Fibroblast of skin of right biceps (primary cell): ENCODE measurements at places on chromosomes 1 and 21.

GRCh38 chr1:67372136-67372535 is 58.1 kb downstream of the SERBP1 start:
- no peak for DNase-seq

GRCh38 chr1:1092149-1092855 is 18.2 kb upstream of the RNF223 start:
- DNase-seq = no peak

DNA sequence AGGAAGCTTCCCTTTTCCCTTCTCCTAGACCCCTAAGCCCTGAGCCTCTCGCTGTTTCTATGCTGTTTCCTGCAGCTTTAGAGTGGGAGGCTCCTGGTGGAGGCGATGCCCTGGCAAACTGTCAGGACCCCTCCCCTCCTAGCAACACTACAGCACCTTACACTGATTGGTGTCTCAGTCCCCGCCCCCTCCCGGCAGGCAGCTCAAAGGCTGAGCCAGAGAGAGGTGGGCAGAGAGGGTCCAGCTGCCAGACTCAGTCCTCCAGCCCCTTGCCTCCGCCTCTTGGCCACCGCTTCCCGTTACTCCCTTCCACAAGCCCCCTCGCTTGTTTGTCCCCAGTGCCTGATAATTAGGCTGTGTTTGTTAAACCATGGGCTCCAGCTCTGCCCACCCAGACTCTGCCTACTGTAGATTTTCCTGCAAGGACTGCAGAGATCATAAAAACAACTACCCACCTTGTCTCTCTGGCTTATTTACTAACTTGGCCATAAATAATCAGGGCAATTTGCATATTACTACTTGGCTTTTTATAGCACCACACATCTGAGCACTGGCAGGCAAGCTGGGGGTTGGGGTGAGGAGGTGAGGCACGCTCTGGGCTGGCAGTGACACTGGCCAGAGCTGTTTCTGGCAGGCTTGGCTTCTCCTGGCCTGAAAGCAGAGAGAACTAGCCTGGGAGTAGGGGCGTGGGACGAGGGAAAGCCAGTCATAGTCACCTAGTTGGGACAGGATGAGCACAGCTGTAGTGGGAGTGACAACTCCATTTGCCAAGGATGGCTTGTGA is 107.5 kb downstream of the CSMD2 start:
- DNase-seq = no peak

DNA sequence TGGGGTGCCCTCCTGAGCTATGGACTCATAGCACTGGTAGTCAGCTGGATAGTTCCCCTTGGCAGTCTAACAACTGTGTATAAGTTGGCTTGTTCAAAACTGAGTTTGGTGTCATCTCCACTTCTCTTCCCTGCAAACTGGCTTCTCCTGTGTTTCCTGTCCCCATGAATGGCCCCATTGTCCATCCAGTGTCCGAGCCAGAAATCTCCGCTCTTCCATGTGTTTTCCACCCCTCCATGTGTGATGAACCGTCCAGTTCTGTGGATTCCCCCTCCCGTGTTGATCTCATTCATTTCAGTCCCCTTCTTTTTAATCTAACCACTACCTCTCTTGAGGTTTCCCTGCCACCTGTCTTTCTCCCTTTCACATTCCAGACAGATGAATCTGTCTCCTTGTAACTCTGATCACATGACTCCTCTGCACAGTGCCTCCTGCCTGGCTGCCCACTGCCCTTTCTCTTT is 195.7 kb downstream of the ROR1 start:
- no peak for DNase-seq
